ENCODE measurements at places on chromosomes 12 and 14.

DNA sequence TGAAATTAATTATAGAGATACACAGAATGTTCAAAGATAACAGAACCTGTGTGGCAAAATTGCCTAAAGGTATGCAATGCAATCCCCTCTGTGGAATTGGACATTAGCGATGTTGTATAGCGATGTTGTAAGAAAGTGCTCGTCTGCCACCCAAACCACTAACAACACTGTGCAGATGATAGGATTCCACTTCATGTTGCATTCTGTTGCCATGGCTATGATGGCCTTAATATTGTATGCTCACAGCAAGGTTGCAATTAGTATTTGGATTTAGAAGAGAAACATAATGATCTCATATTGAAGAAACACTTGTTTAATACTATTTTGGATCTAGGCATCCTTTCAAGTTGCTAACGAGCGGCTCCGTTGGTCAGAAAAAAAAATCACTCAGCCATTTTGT is 260.3 kb downstream of the BCAT1 start:
- DNase-seq = no peak

- no peak for DNase-seq
Observed at GRCh38 chr14:100187247-100187833, 27.9 kb upstream of the DEGS2 start.

- DNase-seq = no peak
Observed at GRCh38 chr14:103716091-103716801, 636 bp downstream of the ZFYVE21 start.

DNA sequence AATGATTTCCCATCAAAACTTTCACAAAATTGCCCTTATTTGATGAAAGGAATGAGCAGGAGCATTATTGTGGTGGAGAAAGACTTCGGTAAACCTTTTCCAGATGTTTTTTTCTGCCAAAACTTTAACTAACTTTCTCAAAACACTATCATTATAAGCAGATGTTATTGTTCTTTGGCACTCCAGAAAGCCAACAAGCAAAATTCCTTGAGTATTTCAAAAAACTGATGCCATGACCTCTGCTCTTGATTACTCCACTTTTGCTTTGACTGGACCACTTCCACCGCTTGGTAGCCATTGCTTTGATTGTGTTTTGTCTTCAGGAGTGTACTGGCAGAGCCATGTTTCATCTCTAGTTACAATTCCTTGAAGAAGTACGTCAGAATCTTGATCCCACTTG is 29.7 kb upstream of the RAB21 start:
- no peak for DNase-seq

DNA sequence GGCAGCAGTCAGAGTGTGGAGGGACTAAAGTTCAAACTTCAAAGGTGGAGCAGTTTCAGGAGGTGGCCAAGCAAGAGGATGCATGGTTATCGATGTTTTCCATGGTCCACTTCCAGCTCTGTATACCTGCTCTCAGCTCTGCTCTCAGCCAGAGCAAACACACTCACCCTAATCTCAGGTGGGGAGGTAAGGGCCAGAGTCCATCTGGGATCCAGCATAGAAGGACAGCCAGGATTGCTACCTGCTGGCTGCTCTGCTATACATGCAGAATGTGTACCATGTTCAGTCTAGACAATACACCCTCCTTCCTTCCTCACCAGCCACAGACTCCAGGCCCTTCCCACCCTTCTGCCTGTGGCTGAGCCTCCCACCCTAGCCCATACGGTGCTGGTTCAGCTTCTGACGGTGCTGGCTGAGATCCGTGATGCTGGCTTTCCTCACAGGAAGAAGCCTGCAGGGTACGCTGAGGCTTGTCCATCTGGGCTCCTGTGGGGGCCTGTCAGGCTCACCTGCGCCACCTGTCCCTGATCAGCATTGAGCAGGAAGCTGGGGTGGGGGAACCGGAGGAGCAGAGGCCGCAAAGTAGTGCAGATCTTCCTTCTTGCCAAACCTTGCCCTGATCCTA is 2.4 kb downstream of the CBLN3 start:
- no peak for DNase-seq

GRCh38 chr14:76806446-76806845 is 6.2 kb downstream of the ANGEL1 start:
- DNase-seq = no peak

DNA sequence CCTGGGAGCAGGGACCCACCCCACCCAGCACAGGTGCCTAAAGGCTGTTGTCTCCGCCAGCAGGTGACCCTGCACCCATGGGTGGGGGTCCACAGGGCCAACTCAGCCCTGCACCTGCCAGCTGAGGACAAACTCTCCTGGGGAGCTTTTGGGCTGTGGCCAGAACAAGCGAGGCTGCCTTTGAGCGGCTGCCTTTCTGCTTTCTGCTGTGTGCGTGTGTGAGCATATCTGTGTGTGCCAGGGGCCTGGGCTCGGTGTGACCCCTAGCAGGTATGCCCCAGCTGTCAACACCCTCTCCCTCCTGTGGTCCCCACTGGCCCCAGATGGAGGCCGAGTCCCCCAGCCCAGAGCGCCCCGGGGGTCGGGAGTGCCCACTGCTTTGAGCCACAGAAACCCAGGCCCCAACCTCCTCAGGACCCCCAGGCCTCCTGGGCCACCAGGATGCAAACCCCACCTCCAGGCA is 25.9 kb upstream of the GPR132 start:
- no peak for DNase-seq
